ENCODE measurements at places on chromosomes 12 and 14. TPM values are rescaled to one million over a fixed set of nuclear protein-coding genes. Genes with fewer than 3 reads are reported as not detected.

RPAP3 gene
- total RNA-seq: 5.8 TPM

DNAL1 gene
- 1.6 TPM for total RNA-seq

GUCY2C gene
- total RNA-seq: not detected

KRT79 gene
- not detected for total RNA-seq

PMEL gene
- total RNA-seq: 5.4 TPM

MAP3K12 gene
- 1.4 TPM for total RNA-seq

RPS6KA5 gene
- 1.4 TPM for total RNA-seq

HOXC4 gene
- total RNA-seq: 0.10 TPM

RPS29 gene
- 469 TPM for total RNA-seq

OS9 gene
- total RNA-seq: 230 TPM

MANSC4 gene
- not detected for total RNA-seq

TMTC2 gene
- 0.93 TPM for total RNA-seq
